Panc1 (cell line): ENCODE measurements at places on chromosomes 6 and 20. TPM values are rescaled to one million over a fixed set of nuclear protein-coding genes. Genes with fewer than 3 reads are reported as not detected.

DNA sequence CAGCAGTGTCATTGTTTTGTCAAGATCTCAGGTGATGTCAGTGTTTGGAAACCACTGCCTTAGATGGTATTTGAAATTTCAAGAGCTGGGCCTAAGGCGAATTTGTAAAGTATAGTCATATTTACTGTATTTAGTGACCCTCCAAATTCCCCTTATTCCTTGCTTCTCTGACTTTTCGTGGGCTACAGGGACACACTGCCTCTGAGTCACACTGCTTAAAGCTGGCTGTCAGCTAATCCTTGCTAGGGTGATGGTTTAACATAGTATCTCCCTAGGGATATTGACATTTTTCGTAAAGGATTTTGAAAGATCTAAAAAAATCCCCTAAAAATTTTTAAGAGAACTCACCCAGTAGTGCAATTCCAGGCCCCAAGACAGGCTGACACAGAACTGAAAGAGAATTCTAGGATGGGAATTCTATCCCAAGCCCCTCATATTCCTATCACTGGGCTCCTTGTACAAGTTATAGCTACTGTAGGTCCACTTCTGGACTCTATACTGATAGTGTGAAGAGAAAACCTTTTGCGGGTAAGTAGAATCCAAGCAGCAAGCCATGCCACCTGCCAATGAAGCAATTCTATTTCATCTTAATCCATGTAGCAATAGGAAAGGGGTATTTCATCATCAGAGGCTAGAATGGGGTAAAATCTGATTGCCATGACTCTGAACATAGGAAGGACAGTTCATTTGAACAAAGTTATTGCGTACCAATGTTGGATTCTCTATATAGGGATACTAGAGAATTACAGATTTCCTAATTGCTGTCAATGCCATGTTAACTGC, 4.3 kb downstream of the BMP6 start:
- H3K4me3 ChIP-seq, result 0 out of 2 replicates have a peak overlapping the region, but pooled peaks have one; percentile 2
- H3K27ac ChIP-seq, result peak overlapping the region; percentile 91
- H3K27me3 ChIP-seq, result no peaks in the 10 kb centered on the region
- peaks cover 37% of the 10 kb centered on the region for H3K4me1 ChIP-seq
- H3K36me3 ChIP-seq, result no peaks in the 10 kb centered on the region; the same call in 1 of the 2 replicates

DNA sequence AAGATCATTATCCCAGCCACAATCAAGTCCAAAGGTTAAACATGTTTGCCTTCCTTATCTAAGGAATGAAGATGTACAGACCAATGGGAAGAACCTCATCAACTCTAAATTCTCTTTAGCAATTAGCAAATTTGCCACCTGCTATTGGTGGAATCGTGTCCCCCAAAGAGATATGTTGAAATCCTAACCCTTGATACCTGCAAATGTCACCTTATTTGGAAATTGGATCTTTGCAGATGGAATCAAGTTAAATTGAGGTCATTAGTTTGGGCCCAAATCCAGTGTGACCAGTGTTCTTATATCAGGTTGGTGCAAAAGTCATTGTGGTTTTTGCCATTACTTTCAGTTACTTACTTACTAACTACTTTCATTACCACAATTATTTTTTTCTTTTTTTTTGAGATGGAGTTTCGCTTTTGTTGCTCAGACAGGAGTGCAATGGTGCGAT, 31.3 kb downstream of the KLHL31 start:
- H3K4me1 ChIP-seq, result no peaks in the 10 kb centered on the region
- H3K27ac ChIP-seq, result no peak overlapping the region
- no peaks in the 10 kb centered on the region for H3K27me3 ChIP-seq
- no peak overlapping the region for H3K4me3 ChIP-seq

- H3K36me3 ChIP-seq, result no peaks in the 10 kb centered on the region
- peaks cover 7% of the 10 kb centered on the region; the same call in 1 of the 2 replicates for H3K4me1 ChIP-seq
- H3K27ac ChIP-seq, result no peak overlapping the region
- peaks cover 2% of the 10 kb centered on the region; the same call in 1 of the 2 replicates for H3K27me3 ChIP-seq
These were observed 12.6 kb downstream of the GLP1R start for GRCh38 chr6:39061182-39061581.

- no peaks in the 10 kb centered on the region for H3K4me1 ChIP-seq
- no peak overlapping the region for H3K27ac ChIP-seq
- H3K4me3 ChIP-seq, result no peak overlapping the region
- H3K27me3 ChIP-seq, result no peaks in the 10 kb centered on the region
- H3K36me3 ChIP-seq, result no peaks in the 10 kb centered on the region
These were observed 746.8 kb downstream of the CBLN4 start for GRCh38 chr20:55258559-55258958.

DNA sequence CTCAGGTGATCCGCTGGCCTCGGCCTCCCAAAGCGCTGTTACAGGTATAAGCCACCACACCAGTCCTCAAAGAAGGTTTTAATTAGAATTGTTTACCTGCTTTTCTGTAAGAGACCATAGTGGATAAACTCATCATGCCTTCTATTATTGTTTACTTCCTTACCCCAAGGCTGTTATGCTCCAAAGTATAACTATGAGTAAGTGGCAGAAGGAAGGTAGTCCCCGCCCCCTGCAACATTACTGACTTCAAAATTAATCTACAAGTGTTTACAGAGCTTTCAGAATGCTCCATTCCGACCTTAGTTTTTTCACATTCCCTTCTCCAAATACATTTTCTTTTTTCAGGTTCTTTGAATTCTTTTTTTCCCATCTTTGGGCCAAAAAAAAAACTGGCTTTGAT, 480.5 kb upstream of the NOX3 start:
- no peak overlapping the region for H3K27ac ChIP-seq
- H3K36me3 ChIP-seq, result no peaks in the 10 kb centered on the region
- H3K27me3 ChIP-seq, result no peaks in the 10 kb centered on the region
- H3K4me3 ChIP-seq, result no peak overlapping the region
- DNase-seq, result no peak

- no peak for DNase-seq
- H3K27me3 ChIP-seq, result no peaks in the 10 kb centered on the region
- H3K36me3 ChIP-seq, result no peaks in the 10 kb centered on the region; the same call in 1 of the 2 replicates
- no peak overlapping the region for H3K4me3 ChIP-seq
These were observed 25.2 kb downstream of the LCA5 start for GRCh38 chr6:79512014-79512413.

DNA sequence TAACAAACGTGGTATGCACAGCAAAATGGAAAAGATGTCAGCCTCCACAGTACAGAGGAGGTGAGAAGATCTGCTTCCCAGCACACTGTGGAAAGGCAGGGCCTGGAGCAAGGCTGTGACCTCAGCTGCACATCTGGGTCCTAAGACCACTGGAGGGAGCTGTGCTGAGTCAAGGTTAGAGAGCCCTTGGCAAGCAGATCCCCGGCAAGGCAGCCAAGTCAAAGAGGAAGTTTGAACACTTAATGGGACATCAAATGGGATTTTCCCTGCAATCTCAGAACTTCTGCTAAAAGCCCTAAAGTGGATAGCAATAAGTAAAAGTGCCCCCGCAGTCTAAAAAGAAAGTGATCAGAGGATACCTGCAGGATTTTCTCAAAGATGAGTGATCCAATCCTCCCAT, 39.5 kb downstream of the UNC5CL start:
- H3K4me1 ChIP-seq, result peaks cover 40% of the 10 kb centered on the region
- no peaks in the 10 kb centered on the region for H3K36me3 ChIP-seq
- no peaks in the 10 kb centered on the region for H3K27me3 ChIP-seq

DNA sequence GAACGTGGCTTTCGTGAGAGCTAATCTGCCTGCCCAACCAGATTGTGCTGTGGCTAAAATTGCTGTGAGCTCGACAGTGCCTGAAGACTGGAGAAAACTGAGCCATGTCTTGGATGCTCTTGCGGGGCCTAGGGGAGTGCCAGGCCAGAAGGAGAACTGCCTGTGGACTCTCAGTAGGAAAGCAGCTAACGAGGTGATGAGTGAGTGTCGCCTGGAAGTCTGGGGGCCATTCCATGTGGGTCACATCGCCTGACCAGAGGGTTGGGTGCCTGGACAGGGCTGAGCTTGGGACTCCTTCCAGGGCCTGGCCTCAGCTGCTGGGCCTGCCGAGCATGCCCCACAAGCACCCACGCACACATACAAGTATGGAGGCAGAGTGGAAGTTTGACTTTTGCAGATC, 166.5 kb downstream of the VEGFA start:
- DNase-seq, result no peak
- 0 out of 2 replicates have a peak overlapping the region, but pooled peaks have one; percentile 2 for H3K27ac ChIP-seq
- H3K4me3 ChIP-seq, result no peak overlapping the region

- no peak overlapping the region for H3K4me3 ChIP-seq
- no peaks in the 10 kb centered on the region for H3K4me1 ChIP-seq
- no peaks in the 10 kb centered on the region for H3K27me3 ChIP-seq
- H3K36me3 ChIP-seq, result no peaks in the 10 kb centered on the region
These were observed 44.3 kb downstream of the USP49 start for GRCh38 chr6:41850861-41851260.

DNA sequence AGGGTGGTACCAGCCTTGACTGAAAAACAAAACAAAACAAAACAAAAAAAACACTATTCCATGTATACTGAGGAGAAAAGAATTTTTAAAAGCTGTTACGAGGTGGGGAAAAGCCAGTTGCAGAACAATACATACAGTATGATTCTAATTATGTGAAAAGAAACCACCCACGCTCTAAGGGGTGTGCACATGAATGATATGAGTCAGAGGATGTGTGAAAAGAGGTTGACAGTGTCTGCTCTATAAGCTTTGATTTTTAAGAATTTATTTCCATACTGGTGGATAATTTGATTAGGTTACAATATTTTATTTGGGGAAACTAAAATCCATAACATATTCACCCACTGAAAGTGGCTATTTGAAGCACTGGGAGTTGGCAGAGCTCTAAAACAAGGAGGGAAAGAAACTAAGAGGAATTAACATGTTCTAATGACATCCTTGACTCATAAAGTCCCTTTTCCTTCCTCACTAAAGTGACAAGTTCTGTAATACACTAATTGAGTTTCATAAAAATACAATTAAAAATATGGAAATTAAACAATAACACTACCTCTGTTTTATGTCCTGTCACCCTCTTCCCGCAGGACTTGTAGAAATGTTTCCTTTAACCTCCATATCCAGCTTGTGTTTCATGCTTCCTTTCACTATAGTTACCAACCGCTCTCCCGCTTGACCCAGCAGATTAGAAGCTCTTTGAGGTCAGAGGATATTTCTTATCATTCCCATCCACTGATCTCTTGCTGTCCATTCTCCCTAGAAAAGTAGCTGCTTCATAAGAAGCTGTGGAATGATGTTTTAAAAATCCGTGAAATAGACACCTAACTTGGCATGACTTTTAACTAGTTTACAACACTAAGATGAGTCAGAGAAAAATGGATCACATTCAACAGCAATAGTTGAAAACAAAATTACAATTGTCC, 118.6 kb upstream of the CCDC28A start:
- H3K4me3 ChIP-seq, result peak overlapping the region; percentile 14
- H3K27me3 ChIP-seq, result no peaks in the 10 kb centered on the region

DNA sequence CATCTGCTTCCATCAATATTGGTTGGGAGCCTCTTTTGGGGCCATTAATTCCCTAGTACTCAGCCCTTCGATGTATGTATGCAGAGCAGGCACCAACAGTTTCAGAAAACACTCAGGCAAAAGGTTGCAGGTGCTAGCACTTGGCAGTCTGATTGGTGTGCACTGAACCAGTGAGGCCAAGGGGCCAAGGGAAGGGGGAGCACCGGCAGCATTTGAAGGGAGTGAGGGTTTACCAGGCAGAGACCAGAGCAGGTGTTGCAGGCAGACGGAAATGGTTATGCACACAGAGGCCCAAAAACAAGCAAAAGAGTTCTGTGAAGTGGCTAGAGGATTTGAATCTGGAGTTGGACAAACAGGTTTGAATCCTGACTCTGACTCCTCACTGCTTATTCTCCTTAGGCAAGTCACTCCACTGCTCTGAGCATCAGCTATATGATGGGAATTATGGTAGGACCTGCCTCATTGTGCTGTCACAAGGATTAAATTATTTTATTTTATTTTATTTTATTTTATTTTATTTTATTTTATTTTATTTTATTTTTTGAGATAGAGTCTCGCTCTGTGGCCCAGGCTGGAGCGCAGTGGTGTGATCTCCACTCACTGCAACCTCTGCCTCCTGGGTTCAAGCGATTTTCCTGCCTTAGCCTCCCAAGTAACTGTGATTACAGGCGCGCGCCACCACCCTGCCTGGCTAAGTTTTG, 58.1 kb upstream of the SHLD1 start:
- no peak overlapping the region for H3K27ac ChIP-seq
- no peaks in the 10 kb centered on the region for H3K36me3 ChIP-seq
- DNase-seq, result no peak
- H3K4me1 ChIP-seq, result no peaks in the 10 kb centered on the region
- no peak overlapping the region for H3K4me3 ChIP-seq

GRCh38 chr20:17129089-17129488, 97.8 kb upstream of the PCSK2 start:
- no peak overlapping the region for H3K27ac ChIP-seq
- H3K4me1 ChIP-seq, result no peaks in the 10 kb centered on the region
- no peaks in the 10 kb centered on the region for H3K36me3 ChIP-seq

Gene ZBP1
- not detected for total RNA-seq

Gene KIFC1
- total RNA-seq, result 81.8 TPM

Gene LGSN
- total RNA-seq, result not detected

Gene ABHD16B
- total RNA-seq, result not detected

Gene CLVS2
- 1.1 TPM for total RNA-seq

Gene SAPCD1
- total RNA-seq, result 6.3 TPM

Gene KIF25
- total RNA-seq, result 0.44 TPM
